ENCODE measurements at places on chromosomes 5 and 9. TPM values are rescaled to one million over a fixed set of nuclear protein-coding genes. Genes with fewer than 3 reads are reported as not detected.

Gene HSD17B3
- polyA plus RNA-seq, result not detected

Gene DOLPP1
- 19.3 TPM for polyA plus RNA-seq

Gene CSF1R
- polyA plus RNA-seq, result 0.47 TPM

Gene SPEF2
- polyA plus RNA-seq, result not detected

Gene C5
- 1.8 TPM for polyA plus RNA-seq

Gene RNF208
- polyA plus RNA-seq, result 0.57 TPM

Gene CXCL14
- polyA plus RNA-seq, result not detected

Gene SPATA31E1
- not detected for polyA plus RNA-seq

Gene HTR4
- polyA plus RNA-seq, result not detected

Gene LRSAM1
- 23.4 TPM for polyA plus RNA-seq

Gene PARP8
- polyA plus RNA-seq, result 19.5 TPM

Gene PCDHB4
- polyA plus RNA-seq, result not detected

DNA sequence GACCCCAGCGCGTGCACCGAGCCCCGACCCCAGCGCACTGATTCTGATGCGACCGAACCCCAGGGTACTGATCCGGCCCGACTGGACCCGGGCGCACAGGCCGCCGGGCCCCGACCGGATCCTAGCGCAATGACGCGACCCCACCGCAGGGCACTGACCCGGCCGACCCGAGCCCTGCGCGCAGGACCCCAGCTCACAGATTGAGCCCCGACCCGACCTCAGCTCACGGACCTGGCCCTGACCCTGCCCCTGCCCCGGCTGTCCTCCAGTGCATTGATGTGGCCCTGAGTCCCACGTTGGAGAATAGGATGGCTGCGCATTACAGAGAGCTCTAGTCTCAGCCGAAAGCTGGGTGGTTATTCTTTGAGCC lies 438 bp downstream of the TRIP13 start:
- no peak for DNase-seq

GRCh38 chr5:72386639-72387038 lies 66.5 kb downstream of the PTCD2 start:
- no peak for DNase-seq

DNA sequence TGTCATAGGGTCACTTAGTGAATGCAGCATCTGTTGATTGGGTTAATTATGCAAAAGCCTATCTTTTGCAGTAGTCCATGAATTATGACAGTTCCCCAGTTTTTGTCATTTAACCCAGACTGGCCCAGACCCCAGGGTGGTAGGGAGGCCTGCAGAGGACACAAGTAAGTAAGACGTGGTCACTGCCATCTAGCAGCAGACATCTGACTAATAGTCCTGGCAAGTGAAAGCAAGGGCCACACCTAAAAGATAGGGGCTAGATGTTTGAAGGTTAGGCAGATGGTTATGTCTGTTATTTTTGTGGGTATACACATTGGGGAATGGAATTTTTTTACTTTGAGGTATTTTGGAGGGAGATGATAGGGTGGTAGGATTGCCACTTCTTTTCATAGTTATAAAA lies 48.0 kb downstream of the RAB14 start:
- DNase-seq, result no peak

DNA sequence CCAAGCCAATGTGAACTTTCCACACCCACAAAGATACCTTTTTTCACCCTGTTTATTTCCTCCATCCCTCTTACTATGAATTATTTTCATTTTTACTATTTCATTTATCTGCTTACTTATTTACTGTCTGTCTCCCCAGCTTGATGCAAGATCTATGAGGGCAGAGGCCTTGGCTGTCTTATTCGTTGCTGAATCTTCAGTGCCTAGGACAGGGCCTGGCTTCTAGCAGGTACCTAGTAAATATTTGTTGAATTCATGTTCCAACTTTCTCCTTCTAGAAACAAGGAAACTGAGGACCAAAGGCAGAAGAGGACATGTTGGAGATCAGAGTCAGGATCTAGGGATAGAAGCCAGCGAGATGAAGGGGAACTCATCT lies 543 bp upstream of the DNM1 start:
- no peak for DNase-seq

DNA sequence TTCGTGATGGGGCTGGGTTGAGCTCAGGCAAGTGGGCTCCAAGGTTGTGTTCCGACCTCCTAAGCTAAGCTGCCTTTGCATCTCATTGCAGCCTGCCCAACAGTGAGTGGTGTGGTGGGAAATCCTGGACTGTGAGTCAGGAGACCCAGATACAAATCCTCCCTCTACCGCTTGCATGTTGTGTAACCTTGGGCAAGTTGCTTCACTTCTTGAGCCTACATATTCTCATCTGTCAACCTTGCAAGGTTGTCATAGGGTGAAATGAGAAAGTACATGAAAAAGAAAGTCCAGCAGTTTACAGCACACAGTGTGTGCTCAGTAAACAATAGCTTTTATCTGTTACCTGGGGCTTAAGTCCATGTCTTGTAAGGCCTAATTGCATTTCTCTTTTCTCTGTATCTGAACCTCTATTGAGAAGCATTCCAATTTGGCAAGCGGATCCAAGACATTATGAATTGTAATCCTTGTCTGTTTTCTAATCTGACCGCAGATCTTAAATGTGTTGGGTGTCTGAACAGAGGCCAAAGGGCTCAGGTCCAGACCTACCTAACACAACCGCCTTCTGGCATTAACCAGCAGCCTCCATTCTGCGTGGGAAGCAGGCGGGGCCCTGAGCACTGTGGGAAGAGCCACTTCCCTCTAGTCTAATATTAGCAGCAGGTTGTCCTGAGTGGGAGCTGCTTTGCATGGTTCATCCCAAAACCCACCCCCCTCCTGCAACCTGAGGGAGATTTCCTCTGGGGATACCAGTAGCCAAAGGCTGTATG lies 1.8 kb upstream of the GALNT12 start:
- DNase-seq, result no peak

DNA sequence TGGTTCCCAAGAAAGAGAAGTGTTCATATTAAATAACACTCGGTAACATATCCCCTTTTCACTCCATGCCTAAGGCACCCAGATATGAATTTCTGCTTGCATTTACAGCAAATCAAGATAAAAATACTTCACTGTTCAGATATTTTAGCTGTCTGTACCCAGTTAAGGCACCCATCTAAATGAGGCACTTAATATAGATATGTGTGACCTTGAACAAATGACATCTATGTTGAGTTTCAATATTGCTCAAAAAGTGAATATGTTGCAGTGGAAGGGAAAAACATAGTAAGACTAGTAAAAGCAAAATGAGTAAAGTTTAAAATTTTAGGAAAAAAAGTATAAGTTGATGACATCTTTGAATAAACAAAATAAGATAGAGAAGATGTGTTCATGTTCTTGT lies 32.4 kb upstream of the SPDL1 start:
- no peak for DNase-seq

GRCh38 chr9:134223591-134224122 lies 59.3 kb upstream of the RNU6ATAC start:
- DNase-seq, result no peak

GRCh38 chr5:57246426-57246825 lies 72.6 kb downstream of the GPBP1 start:
- no peak for DNase-seq

- no peak for DNase-seq
These were observed 11.4 kb downstream of the PCDHGA12 start for GRCh38 chr5:141441571-141442170.

GRCh38 chr9:27673641-27674040 lies 100.4 kb upstream of the C9orf72 start:
- no peak for DNase-seq

- DNase-seq, result no peak
These were observed 985.7 kb upstream of the WWC1 start for GRCh38 chr5:167305591-167306213.

DNA sequence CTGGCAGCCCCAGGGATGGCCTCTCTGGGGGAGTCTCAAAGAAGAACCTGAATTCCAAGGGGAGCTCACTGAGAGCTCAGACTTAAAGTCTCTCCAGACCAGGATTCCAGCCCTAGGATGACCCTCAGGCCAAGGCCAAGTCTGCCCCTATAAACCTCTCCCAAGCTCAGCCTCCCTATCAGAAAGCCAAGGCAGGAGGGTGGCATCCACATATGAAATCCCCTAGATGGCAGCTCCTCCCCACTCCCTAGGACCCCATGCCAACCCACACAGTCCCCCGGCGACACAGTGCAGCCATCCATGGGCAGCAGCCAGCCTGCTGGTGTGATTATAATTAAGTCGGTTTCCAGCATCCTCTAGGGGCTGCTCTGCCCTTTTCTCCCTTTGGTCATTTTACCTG lies 269.9 kb downstream of the CDK5RAP2 start:
- DNase-seq, result no peak

DNA sequence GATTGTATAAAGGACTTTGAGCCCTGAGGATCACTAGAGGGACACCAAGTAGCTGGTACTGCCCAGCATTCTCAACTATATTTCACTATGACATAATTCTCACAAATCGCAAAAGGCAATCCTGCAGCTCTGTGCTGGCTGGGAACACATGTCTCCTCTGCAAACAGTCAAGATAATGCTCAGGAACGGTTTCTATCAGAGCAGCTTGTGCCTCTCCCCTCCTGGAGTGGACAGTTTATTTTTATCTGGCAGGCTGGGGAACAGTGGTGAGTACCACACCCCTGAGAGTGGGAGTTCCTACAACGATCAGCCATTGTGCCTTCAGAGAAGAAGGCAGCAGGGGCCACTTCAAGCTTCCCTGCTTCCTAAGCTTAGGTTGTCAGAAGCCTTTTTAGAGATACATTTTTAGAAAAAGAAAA lies 65.8 kb downstream of the ERAP1 start:
- DNase-seq, result no peak

DNA sequence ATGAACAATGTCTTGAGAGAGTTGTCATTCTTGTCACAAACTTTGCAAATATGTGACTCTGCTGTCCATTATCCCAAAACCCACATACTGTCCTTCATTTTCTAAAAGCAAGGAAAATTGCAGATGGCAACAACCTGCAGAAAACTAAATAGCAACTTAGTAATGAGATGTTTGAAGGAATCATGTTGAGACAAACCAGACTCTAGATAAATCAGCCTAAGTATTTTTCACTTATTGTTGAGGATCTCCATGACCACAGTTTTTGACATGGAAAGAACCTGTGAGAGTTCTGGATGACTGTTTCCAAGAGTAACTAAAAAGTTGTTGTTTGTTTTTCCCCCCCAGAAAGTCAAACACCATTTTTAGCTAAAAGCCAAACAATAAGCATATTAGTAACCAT lies 535.2 kb upstream of the ZNF608 start:
- DNase-seq, result no peak

- no peak for DNase-seq
These were observed 4.5 kb downstream of the RCL1 start for GRCh38 chr9:4796988-4797853.

DNA sequence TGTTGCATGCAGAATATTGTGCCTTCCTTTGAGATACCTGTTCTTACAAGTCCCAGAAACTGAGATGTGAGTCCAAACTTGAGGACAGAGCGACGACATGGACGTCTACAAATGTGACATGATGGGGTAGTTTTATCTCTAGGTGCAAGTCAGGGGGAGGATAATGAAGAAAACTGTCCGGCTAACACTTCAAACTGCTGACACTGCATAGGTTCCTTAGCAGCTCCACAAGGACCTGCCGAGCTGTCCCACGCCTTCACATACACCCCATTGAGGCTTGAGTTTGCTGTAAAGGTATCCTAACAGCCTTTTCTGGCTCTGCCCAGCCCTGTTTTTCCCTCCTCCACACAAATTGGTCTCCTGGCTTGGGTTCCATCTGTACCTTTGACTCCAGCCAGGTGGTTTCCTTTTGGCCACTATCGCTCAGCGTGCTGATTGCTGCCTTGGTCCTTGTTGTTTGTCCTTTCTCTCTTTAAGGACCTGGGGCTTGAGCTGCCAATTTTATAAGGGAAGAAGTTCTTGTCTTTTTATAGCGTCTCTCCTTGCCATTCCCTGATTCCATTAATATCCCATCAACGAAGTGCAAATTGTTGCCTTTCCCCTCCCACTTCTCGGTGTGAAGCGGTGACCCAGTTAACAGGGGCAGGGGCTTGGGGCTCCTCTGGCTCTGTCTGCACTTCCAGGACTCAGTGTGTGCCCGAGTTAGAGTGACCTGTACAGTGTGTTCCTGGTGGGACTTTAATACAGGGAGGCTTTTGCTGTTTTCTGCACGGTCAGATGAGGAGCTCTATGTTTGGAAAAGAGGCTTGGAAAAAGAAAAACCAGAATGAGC lies 100.3 kb downstream of the PCSK1 start:
- no peak for DNase-seq

GRCh38 chr9:93308158-93308602 lies 124.2 kb downstream of the WNK2 start:
- no peak for DNase-seq

DNA sequence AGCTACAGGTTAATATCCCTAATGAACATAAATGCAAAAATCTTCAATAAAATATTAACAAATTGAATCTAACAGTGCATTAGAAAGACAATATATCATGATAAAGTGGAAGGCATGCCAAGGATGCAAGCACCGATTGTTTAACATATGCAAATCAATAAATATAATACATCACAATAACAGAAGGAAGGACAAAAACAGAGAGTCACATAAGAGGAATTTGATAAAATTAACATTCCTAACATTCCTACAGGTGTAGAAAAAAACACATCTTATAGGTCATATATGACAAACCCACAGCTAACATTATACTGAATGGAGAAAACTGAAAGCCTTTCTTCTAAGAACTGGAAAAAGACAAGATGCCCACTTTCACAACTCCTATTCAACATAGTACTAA lies 297.0 kb downstream of the CDH18 start:
- no peak for DNase-seq

GRCh38 chr5:142250119-142250518 lies 74.7 kb downstream of the SPRY4 start:
- no peak for DNase-seq

- no peak for DNase-seq
These were observed 38.7 kb upstream of the ANKRD34B start for GRCh38 chr5:80608731-80609130.

DNA sequence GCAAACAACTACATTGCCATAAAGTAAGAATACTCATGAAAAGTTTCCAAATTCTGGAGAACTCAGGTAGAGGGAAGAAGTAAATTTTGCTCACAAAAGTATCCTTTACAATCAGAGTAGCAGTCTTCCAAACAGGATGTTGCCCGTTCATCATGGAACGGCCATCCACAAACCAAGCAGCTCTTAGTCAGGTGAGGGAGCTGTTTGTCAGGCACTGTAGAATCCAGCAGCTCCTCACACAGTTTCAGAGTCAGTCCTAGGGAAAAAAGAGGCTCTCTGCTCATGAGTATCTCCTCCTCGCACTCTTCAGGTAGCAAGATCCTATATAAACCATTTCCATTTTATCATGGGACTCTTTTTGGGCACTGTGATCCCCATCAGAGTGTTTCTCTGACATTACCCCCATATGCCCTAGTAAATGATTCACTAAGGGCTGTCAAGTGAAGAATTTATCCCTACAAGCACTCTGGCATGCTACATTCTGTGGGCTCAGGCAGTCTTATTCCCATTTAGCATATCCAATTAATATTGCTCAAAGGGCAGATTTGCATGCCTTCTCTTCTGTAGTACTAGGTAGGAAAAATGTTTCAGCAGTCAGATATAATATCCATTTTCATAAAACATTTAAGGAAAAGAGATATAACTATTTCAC lies 97.9 kb downstream of the WDR41 start:
- no peak for DNase-seq

DNA sequence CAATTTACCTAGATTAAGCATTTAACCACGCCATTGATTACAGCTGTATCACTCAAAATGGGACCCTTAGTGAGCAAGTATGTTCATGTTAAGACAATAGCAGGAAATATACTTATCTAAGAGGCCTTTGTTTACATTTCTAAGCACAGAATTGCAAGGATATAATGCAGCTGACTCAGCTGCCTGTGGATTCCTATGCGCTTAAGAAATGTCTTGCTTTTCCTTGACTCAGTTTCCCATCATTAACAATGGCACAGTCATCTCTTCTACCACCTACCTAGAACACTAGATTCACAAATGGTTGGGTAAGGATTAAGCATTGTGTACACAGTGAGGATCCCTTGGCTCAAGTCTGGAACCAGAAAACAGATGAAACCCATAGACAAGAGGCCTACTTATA lies 163.8 kb downstream of the TSSK1B start:
- DNase-seq, result no peak

Data from GM12878 (cell line).